ENCODE measurements at places on chromosomes 16 and 17. TPM values are rescaled to one million over a fixed set of nuclear protein-coding genes. Genes with fewer than 3 reads are reported as not detected.

The NATD1 gene
- total RNA-seq = 13.5 TPM

The PPY gene
- not detected for total RNA-seq

The IL21R gene
- total RNA-seq = not detected

The ADAP2 gene
- total RNA-seq = 2.3 TPM
